ENCODE measurements at places on chromosomes 2 and 18.

GRCh38 chr2:215439980-215440512 lies 4.2 kb upstream of the FN1 start:
- DNase-seq, result no peak

DNA sequence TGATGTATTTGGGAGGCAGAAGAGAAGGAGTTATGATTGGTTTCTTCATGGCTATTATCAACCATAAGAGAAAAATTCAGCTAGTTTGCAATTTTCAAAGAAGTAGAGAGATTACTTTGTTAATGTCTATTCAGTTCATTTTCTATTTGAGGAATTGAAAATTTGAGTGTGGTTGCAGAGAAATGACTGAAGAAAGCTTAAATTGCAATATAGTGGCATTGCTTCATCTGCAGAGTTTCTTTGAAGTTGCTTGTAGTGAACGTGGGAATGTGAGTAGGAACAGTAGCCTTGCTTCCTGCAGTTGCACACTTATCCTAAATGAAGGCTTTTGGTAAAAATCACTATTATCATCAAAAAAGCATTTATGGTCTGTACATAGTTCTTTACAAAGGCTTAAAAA lies 14.7 kb upstream of the CYRIA start:
- peak; percentile 66 for DNase-seq

DNA sequence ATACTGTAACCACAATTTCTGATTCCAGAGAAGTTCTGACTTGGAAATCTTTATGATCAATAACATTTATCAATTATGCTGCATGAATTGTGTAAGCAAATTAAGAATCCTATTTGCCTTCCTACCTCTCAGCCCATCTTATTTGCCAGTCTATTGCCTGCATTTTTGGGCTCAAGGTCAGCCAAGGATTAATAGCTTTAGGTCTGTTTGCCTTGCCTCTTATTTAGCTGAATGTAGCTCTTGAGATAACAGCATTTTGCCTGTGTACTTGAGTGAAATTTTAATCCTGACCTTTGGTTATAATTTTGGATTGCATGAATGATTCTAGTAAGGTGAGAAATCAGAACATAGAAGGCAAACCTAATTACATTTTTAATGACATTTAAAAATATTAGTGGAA lies 51.2 kb downstream of the MYO3B start:
- no peak for DNase-seq

DNA sequence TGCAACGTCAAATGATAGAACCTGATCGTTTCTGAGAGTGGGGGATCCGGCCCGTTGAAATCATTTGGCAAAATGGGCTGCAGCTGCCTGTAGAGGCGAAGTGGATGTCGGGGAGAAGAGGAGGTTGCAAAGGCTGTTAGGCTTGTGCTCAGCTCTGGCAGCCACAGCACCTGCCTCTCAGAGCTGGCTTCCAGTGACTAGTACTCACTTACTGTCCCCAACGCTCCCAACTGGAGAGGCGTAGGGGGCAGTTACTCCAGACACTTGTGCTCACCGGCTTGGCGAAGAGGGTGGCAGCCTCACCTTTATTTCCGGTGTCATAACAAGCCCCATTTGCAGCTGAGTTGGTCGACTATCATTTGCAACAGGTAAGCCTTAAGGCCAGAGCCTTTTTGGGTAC lies 37.9 kb downstream of the NCK2 start:
- DNase-seq, result no peak

DNA sequence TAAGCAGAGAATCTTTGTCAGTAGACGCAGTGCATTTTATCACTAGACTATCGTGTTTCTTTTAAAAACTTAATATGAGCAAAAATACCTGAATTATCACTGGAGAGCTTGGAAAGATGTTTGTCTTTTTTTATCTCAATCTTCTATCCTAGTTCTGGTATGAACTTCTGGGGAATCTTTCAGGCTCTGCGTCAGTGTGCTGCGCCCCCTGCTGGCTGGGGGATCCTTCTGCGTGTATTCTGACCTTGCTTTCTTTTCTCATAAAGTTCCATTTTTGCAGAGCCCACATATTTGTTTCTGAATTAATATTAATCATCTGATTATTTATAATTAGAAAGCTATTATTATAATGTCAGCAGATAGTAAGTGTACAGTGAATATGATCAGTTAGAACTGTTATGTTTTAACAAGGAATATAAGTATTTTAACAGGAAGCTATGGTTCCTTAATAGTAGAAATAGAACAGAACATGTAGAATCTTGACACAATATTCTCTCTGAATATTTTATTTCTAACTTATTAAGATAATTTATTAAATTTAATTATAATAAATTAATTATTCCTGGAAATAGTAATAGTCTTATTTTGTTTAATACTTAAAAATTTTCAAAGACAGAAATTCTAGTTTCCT lies 945.0 kb upstream of the CRIM1 start:
- peak; percentile 59 for DNase-seq

- DNase-seq, result no peak
Observed at GRCh38 chr2:204483608-204484081, 61.6 kb upstream of the PARD3B start.

GRCh38 chr18:59139291-59139614 lies 431 bp upstream of the SEC11C start:
- DNase-seq, result peak; percentile 91

DNA sequence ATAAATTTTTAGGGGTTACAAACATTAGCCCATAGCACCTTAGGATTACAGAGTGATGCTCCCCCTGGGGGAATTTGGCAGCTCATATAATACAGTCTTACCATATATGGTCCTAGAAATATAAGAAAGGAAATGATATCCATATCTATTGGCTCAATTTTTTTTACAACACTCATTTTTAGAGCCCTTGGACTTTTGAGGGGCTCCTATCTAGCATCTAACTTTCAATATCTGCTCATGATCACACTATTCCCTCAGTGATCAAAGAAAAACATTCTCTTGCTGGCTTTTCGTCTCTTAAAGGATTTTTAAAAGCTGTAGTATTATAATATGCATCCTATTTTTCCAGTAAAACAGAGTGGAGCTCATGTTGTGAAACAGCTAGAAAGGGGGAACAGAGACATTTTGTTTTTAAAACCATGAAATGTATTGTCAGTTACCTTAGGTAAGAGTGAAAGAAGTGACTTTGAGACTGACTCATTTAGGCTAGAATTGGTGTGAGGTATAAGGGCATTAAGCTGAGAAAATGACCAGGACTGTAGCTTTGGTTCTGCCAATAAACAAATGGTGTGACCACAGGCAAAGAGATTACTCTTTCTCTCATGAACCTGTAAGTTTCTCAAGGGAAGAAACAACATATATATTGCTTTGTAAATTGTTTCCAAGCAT lies 65.8 kb downstream of the ALPK2 start:
- no peak for DNase-seq

GRCh38 chr2:45789961-45790723 lies 138.7 kb downstream of the PRKCE start:
- no peak for DNase-seq

DNA sequence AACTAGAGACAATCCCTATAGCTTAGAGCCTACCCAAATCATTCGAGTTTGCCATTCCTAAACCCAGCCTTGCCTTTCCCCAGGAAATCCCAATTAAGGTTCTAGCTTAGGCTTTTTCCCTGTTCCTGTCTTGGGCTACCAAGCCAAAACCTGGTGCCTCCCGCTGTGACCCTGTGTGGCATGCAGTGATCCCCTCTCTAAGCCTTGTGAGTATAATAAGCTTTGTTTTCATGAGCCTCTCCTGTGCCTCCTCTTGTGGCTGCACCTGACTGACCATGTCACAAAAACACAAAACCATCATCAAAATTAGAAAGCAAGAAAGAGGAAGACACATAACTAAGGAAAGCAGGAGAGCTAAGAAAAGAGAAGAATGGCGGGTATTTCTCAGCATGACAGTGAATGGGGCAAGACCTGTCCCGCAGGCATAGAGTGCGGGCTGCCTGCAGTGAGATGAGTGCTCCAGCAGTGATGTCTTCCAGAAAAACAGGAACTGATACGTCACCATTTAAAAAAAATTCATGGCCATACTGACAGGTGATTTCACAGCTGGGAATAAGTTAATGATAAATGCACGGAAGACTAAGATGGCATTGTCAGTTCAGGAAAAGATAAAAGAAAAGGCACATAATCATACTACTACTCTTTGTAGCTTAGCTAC lies 9.2 kb upstream of the PAIP2B start:
- no peak for DNase-seq

DNA sequence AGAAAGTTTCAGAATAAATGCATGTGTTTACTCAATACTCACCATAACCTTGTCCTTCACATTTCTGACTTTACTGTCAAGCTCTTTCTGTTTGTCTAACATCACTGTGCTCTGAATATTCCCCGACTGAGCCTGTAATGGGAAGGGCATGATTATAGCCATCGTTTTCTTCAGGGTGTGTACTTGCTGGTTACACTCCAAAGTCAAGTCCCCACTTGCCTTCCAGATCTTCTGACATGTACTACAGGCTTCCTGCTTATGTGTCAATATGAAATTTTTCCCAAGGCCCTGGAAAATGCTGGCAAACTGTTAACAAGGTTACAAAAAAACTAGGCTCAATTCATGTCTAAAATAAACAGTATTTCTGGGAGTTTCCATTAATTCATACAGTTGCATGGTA lies 12.9 kb downstream of the STAT1 start:
- DNase-seq, result no peak

DNA sequence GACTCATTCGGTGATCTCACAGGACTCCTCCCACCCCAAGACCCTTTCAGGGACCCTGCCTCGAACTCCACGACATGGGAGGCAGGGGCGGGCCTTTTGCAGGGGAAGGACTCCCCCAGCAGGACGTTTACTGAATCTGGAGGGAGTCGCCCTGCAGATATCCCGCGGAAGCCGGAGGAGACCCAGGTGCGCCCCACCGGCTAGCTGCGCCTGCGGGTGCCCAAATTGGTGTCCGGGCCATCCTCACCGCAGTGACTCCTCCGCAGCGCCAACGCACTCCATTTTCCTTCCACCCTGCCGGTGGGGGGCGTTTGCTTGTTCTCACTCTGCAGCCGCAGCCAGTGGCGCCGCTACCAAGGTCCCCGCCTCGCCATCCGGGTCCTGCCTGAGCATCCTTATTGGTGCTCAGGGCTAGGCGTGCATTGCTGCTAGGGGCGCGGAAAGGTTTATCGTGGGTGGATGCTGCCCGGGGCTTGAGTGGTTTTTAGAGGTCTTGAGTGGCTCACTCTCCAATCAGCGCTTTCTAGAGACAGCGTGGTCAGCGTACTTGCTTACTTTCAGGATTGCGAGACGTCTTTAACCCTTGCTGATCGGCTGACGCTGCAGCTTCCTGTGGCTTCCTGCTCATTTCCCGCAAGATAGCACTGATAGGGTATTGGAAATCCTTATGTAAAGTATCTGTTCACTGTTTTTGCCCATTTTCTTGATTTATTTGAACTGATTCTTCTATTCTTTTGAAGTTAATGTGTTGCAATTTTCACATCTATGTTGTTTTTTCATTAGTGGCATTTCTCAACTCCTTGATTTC lies 81.4 kb downstream of the BIN1 start:
- DNase-seq, result peak; percentile 4

DNA sequence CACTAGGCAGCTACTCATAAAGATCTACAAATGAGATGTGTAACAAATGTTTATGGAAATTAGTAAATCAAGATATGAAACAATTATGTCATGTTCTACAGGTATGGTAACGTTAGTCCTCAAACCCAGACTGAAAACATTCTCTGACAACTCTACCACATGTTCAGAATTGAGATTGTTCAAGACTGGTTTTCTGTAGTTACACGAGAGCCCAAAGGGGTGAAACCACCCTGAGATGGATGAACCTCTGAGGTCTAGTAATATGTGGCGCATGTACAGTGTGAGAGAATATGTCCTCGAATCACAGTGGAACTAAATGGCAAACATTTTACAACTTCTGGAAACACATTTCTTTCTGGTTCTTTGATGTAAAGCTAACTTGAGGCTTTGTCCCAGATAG lies 614.3 kb downstream of the ZEB2 start:
- DNase-seq, result no peak

DNA sequence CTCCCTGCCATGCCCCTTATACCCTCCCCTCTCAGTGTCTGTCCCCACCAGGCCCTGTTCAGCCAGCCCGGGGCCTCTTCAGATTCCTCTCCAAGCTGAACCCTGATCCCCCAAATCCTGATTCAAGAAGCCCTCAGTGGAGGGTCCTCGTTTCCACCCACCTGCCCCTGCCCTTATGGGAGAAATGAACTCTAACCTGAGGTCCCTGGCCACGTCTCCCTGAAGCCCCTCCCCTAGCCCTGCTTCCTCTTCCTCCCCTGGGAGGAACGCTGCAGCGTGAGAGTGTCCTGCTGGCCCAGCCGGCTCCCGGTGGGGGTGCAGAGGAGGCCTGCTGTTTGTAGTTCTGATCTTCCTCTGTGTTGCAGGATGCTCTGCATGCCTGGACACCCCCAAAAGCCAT lies 56.7 kb upstream of the GLI2 start:
- no peak for DNase-seq

DNA sequence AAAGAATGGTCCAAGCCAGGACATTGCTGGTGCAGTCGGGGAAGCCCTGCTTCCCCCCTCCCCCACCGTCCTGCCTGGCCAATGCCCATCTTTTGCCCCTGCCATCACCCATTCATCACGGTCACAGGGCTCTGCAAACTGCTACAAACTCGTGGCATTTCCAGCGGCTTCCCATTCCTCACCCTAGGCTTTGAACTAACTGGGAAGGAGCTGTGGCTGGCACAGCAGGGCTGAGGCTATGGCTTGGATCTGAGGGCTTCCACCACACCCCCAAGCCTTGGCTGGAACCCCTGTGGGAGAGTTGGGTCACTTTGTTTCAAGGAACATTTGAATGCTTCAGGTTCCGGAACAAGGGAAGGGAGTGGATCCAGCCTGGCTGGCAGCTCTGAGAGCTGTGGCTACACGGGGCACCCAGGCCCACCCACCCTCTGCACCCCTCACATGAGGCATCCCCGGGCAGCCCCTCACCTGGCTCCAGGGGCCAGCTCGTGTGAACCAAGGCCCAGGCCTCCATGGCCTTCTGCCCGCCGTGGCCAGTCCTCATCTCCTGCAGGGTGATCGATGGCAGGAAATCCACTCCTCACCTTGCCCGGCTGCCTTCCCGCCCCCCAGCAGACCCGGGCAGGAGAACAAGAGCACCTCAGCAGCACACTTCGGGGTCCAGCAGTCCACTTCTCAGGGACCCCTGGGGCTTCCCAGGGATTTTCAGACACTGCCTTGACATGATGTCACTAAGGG lies 58.8 kb upstream of the OTOS start:
- no peak for DNase-seq

DNA sequence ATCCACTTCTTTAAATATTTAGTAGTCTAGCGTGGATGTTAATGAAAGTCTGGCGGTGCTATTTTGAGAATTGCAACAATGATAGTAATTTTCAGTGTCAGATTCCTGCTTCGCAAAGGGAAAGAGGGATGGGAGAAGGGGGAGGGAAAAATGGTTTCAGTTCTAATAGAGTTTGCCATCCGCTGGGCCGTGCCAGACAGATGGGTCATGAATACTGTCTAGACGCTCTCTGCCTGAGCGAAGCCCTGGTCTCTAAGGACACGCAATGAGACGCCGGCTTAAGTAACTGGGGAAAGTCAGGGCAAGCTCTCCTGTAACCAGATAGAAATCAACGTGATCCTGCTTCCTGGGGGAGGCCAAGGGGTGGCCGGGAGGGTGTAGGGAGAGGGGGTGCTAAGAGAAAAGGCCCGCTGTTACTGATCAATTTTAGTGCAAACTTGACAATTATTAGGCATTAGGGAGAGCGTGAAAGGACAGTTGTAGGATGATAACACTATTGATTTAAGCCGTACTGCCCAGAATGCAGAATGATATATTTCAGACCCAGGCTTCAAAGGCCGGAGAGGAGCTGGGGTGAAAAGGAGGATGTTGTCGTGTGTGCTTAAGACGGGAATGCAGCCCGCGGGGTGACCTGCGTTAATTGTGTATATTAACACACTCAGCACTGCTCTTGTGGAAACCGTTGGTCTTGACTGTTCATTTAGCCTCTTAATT lies 229.2 kb downstream of the LDLRAD4 start:
- no peak for DNase-seq

All from inflammatory macrophage treated with lipopolysaccharide for 1 hour (primary cell).